ENCODE measurements at places on chromosomes 5 and 9.

DNA sequence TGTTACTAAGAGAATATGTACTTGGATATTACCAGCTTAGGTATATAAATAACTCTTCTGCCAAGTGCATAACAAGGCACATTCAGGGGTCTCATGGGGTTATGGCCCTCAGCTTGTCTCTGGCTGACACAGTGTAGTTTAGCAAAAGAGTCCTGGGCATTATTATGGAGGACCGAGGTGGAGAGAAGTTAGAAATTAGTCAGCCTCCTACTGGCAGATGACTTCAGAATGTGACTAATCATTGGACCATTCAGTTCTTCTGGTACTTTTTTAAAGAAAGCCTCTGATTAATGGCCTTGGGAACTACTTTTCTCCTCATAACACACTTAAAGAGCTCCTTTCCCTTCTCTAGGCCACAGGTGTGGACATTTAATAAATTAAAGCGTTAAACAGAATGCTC is 178.9 kb downstream of the SH3GL2 start:
- DNase-seq = no peak

DNA sequence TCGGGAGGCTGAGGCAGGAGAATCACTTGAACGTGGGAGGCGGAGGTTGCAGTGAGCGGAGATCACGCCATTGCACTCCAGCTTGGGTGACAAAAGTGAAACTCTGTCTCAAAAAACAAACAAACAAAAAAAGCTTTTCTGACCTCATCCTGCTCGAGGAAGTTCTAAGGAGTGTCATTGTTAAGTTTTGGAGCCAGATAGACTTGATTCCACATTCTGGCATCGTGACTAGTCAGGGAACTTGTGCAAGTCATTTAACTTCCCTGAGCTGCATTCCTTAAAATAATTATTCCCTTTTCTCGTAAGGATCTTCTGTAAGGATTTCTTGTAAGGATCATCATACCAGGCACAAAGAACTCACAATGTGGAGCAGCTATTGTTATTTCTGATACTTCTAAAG is 26.2 kb downstream of the SNX24 start:
- no peak for DNase-seq

GRCh38 chr9:70085241-70085640 is 41.6 kb downstream of the MAMDC2 start:
- no peak for DNase-seq

- DNase-seq = no peak
These were observed 18.3 kb upstream of the TEK start for GRCh38 chr9:27090711-27091110.

- DNase-seq = no peak
These were observed 38.9 kb upstream of the IFNK start for GRCh38 chr9:27485158-27485557.

DNA sequence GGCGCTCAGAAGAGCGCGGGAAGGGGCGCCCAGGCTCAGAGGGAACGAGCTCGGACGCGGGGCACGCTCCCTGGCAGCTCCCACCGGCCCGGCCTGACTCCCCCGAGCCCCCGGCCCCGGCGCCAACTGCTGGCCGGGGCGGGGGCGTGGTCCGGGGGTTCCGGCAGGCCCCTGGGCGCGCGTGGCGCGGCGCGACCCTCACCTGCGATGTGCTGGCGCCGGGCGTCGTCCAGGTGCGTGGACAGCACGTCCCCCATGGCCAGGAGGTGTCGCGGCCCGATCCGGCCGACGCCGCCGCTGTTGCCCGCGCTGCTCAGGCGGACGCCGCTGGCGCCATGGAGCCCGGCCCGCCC is 43.5 kb upstream of the STXBP1 start:
- no peak for DNase-seq

DNA sequence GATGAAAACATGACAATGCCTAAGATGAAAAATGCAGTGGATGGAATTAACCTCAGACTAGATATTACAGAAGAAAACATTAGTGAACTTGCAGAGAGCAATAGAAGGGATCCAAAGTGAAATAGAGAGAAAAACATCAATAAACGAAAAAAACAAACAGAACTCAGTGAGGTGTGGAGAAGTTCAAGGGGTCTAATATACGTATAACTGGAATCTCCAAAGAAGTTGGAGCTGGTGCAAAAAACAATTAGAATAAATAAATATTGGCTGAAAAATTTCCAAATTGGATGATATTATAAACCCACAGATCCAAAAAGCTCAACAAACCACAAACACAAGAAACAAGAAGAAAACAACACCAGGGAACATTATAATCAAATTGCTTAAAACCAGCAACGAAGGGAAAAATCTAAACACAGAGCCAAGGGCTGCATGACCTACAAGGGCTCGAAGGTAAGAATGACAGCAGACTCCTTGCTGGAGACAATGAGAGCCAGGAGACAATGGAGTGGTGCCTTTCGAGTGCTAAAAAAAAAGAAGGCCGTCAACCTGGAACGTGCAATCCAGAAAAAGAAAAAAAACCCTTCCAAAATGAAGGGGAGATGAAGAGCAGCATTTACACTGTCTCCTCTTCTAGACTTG is 11.8 kb downstream of the FAM163B start:
- no peak for DNase-seq

DNA sequence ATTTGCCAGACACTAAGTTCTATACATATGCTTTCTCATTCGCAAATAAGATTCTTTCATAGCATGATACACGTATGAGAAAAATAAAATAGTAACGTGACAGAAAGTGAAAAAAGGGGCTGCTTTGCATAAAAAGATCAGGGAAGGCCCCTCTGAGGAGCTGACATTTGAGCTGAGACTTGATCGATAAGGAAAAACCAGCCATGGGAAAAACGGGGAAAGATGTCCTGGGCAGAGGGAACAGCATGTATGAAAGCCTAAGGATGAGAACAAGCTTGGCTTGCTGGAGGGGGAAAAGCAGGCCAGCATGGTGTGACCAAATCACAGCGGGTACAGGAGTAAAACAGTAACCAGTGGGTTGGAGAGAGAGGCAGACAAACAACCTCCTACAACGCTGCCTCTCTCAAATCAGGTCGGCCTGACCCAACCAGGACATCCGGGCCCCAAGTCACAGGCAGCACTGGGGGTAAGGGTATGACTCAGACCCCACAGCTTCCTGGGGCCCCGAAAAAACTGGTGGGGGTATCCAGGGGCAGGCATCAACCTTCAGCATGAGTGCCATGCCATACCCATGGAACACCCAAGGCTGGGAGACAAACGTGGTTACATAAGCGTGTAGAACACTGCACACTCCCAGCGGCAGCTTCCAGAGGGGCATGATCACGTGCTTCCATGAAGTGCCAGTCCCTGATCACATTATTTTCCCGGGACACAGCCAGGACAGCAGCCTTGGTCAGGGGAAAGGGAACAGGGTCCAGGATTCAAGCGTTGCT is 2.2 kb downstream of the TNIP1 start:
- no peak for DNase-seq

GRCh38 chr9:37650299-37650872 is 368 bp upstream of the FRMPD1 start:
- DNase-seq = no peak

DNA sequence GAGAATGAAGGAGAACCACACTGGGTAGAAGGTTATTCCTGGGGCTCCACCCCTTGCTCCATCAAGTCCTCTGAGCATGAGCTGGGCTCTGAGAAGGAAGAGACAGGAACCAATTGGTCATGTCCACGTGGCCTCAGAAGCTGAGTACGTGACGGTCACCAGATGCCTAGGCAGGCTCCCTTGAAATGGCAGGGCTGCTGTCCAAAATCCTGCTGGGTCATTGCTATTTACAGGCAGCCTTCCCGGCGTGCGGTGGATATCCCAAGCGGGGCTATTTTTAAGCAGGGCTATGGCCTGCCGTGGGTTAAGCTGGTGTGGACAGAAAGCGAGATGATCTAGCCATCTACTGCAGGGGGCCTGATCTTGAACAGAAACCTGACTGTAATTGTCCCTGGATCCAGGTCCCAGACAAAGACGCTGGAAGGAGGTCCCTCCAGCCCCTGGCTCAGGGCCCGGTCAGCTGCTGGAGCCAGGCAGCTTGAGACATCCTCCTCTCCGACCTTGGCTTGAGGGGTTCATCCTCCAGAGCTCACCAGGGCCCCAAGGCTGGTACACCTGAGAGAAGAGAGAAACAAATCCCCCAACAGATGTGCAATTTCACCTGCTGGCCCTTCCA is 550 bp upstream of the CKMT2 start:
- DNase-seq = no peak

GRCh38 chr5:32450952-32451351 is 6.4 kb upstream of the ZFR start:
- DNase-seq = no peak

DNA sequence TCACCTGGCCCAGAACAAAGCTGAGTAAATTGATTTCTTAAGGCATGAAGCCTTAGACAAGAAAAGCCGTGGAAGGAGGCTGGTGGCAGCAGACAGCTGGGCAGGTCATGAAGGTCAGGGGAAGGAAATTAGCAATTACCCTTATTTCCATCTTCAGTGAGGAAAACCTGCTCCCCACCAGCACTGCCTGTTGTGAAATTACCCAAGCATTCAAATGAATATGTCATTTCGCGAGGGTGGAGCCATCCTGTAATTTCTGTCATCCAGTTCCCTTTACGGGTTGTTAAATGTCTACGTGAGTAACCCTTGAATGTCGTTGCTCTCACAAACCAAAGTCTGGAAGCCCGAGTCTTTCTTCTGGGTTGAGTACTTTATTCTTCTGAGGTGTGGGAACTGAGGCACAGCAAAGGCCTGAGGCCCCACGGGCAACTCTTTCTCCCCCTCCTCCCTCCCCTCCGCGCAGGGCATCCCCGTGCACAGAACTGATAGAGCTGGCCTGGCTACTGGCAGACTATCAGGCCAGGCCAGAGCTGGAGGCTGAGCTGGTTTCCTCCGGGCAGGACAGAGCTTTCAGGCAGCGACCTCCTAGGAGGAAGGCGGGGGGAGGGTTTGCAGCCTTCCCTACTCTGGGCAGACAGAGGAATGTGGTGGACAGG is 22.0 kb upstream of the AK3 start:
- DNase-seq = no peak

- no peak for DNase-seq
These were observed 12.2 kb upstream of the ELL2 start for GRCh38 chr5:95973793-95974325.

- no peak for DNase-seq
These were observed 382.5 kb downstream of the PLK2 start for GRCh38 chr5:58077416-58077815.

GRCh38 chr5:1266791-1267190 is 28.1 kb downstream of the TERT start:
- no peak for DNase-seq

GRCh38 chr5:3092211-3092610 is 340.7 kb upstream of the IRX2 start:
- DNase-seq = no peak

GRCh38 chr9:28363151-28363562 is 789.9 kb upstream of the C9orf72 start:
- DNase-seq = no peak

GRCh38 chr9:110900456-110900855 is 137.8 kb downstream of the LPAR1 start:
- DNase-seq = no peak

Measured in stimulated activated naive CD4-positive, alpha-beta T cell (primary cell).